ENCODE measurements at places on chromosomes 13 and 19.

DNA sequence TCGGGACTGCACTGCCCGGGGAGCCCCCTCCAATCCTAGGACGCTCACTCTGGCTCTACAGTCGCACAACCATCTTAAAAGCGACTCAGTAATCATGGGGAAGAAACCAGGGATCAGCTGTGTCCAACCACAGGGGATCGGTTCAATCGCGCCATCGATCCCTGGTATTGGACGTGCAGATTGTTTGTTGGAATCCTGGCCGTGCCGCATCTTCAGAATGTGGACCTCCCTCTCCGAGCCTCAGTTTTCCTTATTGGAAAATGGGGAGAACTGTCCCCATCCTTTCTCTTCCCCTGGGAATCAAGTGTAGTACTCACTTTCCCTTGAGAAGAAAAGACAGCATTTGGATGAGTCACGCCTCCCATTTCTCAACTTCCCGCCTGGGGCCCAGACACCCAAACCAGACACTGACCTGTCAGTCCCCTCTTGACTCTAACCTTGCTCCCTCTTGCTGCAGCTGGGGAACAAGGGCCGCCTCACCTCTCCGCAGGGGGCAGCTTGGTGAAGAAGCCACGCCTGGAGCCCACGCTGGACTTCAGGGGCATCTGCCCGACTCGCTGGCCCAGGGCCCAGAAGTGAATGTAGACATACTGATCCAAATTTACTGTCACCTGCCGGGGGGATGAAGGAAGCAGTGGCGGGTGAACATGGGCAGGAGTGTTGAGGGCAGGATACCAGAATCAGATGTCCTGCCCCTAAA is 17.6 kb downstream of the EMP3 start:
- no peak for DNase-seq

GRCh38 chr19:6066661-6067646 is 43.3 kb downstream of the RFX2 start:
- DNase-seq: peak; percentile 27

GRCh38 chr19:45693106-45693788 is 781 bp downstream of the QPCTL start:
- DNase-seq: peak; percentile 19

- DNase-seq: no peak
These were observed 881.9 kb downstream of the SLITRK6 start for GRCh38 chr13:84917252-84917878.

GRCh38 chr13:110359840-110360301 is 52.8 kb downstream of the COL4A2 start:
- DNase-seq: no peak

GRCh38 chr19:7550987-7551761 is 15.7 kb downstream of the PNPLA6 start:
- no peak for DNase-seq

GRCh38 chr19:56333506-56333905 is 18.9 kb upstream of the ZSCAN5A start:
- DNase-seq: no peak

DNA sequence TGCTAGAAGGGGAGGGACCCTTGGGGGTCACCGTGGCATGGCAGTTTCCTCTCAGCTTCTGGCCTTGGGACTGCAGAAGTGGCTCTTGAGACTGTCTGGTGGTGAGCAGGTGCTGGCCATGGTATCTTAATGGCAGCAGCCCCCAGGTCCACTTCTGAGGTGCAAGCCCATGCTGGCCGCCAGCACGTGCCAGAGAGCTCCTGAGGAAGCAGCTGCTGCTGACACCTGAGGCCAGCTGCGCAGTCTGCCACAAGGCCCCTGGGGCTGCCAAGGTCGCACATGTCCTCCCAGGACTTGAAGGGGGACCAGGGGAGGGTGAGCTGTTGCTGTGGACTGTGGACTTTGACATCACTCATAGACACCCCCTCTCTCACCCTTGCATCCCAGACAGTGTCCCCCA is 48.0 kb downstream of the NFIX start:
- DNase-seq: no peak

GRCh38 chr13:59963383-59963782 is 200.3 kb downstream of the DIAPH3 start:
- DNase-seq: no peak

DNA sequence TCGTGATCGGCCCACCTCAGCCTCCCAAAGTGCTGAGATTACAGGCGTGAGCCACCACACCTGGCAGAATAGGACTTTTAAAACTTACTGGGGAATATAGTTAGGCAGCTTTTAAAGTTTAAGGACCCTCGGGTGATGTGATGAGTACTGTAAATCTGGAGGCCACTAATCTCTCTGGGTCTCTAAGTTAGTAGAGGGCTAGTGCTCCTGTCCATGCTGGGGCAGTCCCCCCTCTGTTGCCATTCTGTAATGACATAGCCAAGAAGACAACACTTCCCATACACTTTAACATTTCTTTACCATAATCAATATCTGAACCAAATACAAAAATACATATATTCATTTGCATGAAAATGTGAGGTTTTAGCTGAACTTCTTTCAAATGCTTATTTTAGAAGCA is 65.7 kb downstream of the IPO5 start:
- DNase-seq: no peak

- no peak for DNase-seq
These were observed 27.9 kb downstream of the DGKH start for GRCh38 chr13:42076309-42076713.

DNA sequence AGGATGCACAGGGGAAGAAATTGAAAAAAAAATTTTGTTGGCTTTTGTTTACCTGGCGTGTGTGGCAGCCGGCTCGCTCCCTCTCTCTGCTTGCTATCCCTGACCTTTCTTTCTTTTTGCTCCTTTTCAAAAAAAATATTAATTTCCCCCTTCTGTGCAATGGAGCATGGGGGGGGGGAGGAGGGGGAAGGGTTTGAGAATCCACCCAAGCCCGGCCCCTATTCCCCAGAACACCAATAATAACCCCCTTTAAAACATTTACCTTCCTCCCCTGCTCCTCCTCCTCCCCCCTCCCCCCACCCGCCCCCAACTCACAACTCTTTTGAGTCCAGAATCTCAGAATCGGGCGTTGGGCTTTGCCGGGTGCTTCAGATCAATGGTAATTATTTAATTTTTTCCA is 28.4 kb downstream of the NFIX start:
- DNase-seq: no peak

DNA sequence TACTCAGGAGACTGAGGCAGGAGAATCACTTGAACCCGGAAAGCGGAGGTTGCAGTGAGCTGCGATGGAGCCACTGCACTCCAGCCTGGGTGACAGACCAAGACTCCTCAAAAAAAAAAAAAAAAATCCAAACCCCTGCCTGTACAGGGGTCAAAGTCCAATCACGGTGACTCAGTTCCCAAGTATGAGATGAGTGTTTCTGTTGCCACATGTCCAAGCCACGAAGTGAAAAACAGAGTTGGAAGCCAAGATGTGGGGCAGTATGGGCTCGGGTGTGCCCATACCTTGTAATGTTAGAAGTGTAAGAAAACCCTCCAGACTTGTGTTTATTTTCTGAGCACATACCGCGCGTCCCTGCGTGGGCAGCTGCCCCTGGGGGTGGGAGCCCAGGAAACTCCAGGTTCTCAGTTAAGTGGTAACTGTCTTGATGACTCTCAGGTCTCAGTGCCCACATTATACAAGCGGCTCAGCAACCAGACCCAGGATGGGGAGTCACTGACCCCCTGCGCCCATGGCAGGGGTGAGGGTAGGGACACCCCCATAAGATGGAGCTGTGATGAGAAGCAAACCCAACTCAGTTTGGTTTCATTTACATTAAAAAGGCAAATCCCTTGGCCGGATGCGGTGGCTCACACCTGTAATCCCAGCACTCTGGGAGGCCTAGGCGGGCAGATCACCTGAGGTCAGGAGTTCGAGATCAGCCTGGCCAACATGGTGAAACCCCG is 1.2 kb upstream of the GPX4 start:
- no peak for DNase-seq

DNA sequence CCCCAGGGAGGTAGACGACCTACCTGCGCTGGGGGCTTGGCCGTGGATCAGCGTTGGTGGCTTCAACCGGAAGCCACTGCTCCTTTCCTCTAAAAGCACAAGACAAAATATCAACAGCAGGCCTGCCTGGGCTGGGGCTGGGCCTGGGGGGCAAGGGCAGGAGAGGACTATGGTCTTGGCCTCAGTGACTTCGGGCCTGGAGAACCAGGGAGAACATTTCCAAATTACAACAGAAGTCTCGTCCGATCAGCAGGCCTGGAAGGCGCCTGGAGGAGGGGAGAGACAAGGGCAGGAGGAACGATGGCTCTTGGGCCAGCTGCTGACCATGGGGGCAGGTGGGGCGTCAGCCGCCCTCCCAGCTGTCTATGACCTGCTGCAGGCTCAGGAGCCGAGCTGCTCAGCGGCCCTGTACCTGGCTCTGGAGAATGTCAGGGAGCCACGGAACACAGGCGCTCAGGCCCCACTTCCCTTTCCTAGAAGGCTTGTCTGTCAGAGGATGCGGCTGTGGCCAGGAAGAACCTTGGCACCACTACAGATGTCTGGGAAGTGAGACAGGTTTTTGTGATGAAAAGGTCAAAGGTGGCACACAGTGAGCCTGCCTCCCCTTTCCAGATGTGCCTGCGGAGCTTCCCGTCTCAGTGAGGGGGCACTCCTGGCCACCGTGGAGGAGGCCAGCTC is 19.5 kb downstream of the CAPS start:
- DNase-seq: no peak

- no peak for DNase-seq
These were observed 428.6 kb downstream of the RFC3 start for GRCh38 chr13:34246511-34246910.

GRCh38 chr13:79051472-79051871 is 354.6 kb downstream of the RBM26 start:
- no peak for DNase-seq

DNA sequence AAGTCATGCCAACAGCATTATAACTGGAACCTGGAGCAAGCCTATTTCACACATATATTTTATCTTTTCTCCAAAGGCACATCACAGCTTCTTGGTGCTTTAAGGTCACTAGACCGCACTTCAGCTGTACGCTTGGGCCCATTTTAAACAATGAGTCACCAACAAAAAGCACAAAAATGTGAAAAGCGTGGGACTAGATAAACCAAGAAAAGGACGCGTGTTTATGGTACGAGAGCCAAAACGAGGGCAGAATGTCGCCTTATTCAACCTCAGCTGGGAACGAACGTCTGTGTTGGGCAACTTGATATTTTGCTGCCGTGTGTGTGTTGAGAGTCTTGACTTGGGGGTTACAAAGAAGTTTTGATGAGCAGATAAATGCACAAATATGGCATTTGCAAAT is 9.2 kb upstream of the EHD2 start:
- DNase-seq: no peak

- DNase-seq: peak; percentile 29
These were observed 127.0 kb downstream of the IER2 start for GRCh38 chr19:13277104-13277809.

- DNase-seq: no peak
These were observed 48.6 kb upstream of the UBE2L5 start for GRCh38 chr13:30373727-30374126.

DNA sequence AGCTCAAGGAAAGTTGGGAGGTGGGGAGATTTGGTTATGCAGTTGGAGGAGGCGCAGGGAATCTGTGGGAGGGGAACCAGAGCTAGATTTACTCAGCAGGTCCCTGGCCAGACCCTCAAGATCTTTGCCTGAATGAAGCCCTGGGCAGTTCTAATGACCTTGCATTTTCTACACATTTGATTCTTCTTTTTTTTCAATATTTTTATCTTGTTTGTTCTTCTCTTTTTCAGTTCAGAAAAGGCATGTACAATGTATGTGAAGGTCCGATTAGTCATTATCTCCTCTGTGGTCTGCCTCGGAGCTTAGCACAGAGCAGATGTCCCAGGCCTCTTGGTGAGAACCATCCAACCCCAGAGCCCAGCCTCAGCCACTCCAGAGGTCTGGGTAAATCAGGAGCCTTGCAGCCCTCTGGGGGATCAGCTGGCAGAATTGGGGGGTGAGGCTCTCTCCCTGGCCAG is 24.2 kb downstream of the SERP2 start:
- DNase-seq: no peak

DNA sequence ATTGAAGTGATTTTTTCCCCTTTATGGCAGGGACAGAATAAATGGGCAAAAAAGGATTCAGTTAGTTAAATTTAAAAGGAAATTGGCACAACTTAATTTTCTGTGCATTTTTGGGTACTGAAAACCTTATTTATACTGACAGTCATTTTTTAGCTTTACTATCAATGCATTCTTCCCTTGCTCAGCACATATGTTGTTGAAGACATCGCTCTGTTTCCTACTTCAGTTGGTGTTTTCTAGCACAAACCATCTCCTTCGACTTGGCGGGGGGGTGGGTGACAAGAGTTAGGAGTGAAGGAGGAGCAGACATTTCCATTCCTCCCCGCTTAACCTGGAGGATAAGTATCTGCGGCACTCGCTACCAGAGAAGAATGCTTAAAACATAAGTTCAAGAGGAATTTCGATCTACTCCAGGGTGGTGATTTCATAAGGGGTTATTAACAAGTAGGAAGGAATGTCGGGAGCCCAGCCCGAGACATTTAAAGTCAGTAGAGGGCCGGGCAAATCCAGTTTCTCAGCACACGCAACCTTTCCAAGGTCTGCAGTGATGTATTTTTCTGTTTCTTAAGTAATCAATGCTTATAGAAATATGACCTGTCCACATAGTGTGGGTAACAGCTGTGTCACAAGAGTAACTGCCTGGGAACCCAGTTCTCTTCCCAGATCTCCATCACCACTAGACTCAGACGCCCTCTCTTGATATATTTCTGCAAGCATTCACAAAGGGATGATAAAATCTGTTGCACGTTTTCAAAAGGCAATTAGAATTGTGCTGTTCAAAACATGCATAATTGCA is 525.8 kb downstream of the MYO16 start:
- DNase-seq: no peak

DNA sequence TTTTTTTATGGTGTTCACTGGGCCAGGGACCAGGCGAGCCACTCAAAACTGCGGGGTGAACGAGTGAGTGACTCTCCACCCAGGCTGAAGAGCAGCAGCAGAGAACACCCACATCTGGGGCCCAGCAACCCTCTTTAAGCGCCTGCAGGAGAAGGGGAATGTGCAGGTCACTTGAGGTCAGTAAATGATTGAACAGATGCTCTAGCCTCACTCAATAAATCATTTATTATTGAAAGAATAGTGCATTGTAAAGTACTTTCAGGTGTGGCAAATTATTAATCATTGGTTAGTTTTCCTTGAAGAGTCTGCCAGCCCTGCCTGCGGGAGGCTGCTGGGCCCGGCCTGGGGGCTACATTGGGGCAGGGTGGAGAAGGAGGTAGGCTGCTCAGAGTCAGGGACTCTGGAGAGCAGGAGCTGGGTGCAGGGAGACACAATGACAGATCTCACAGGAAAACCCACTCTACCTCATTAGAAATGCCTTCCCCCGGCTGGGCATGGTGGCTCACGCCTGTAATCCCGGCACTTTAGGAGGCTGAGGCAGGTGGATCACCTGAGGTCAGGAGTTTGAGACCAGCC is 42.5 kb downstream of the ABCC4 start:
- no peak for DNase-seq

GRCh38 chr19:4695224-4695731 is 25.1 kb upstream of the MYDGF start:
- DNase-seq: no peak

DNA sequence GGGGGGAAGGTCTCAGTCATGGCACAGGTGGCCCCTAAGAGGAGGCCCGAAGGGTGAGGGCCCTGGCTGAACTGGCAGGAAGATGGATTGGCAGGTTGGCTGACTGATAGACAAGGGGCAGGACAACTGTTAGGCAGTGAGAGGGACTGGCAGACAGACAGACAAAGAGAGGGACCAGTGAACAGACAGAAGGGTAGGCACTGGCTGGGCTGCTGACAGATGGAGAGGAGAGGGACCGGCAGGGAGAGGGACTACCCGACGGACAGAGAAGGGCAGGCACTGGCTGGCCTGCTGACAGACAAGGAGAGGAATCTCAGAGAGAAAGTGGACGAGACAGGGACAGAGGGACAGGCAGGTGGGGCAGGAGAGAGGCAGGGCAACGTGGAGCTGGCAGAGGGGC is 31.8 kb upstream of the EHD2 start:
- no peak for DNase-seq
